ENCODE measurements at places on chromosomes 1 and 21.

GRCh38 chr1:82062206-82062605 lies 261.5 kb downstream of the ADGRL2 start:
- DNase-seq: no peak

GRCh38 chr1:61910035-61910434 lies 167.8 kb downstream of the PATJ start:
- DNase-seq: no peak

- DNase-seq: no peak
These were observed 8.0 kb downstream of the RAB29 start for GRCh38 chr1:205767248-205767647.

DNA sequence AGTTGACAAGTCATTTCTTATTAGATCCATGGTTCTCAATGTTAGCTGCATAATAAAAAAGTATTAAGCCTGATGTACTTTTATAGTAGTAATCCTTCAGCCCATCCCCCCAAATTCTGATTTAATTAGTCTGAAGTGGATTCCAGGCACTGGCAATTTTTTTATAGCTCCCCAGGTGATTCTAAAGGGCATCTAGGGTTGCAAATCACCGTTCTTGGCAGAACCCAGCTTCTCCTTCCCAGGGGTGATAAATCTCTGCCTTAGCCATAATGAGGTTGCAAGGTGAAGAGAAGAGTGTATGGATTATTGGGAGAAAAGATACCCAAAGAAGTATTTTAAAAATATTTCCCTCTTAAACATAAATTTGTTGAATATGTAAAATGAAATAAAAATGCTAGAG lies 43.0 kb upstream of the RXRG start:
- DNase-seq: no peak

- no peak for DNase-seq
These were observed 75.7 kb upstream of the LAMC2 start for GRCh38 chr1:183110326-183110880.

DNA sequence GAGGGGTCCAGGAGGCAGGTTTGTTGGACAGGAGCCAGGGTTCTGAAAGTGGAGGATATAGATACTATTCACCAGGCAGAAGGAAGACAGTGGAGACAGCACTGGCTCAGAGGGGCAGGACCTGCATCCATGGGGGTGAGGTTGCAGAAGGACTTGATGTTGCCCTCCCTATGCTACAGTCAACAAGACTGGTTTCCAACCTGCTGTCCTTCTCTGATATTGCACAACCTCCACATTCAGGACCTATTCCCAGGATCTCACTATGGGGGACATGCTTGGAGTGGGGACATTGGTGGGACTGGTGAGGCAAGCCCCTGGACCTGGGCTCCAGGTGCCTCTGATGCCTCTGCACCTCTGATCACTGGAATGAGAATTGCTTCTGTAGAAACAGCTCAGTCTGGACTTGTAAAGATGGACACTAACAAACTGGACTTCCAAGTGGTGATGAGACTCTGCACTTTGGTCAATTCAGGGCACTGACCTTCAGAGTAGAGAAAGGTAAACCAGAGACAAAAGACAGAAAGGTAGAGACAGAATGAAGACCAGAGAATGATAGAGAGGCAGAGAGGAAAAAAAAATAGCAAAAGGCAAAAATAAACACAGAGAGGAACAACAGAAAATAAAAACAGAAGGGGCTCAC lies 1.6 kb downstream of the SMCP start:
- no peak for DNase-seq

GRCh38 chr1:62276791-62277190 lies 42.4 kb downstream of the KANK4 start:
- no peak for DNase-seq

DNA sequence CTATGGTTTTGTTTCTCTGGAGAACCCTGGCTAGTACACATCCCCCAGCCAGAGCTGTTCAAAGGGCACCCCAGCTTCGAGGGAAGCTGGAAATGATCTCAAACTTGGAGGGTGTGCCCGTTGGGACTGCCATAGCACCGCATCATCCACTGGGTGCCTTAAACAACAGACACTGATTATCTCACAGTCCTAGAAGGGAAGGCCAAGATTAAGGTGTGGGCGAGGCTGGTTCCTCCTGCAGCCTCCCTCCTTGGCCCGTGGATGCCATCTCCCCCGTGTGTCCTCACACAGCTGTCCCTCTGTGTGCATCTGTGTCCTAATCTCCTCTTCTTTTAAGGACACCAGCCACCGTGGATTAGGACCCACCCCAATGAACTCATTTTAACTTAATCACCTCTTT lies 4.2 kb upstream of the IBA57 start:
- no peak for DNase-seq

GRCh38 chr21:36765229-36765628 lies 66.3 kb downstream of the SIM2 start:
- no peak for DNase-seq

GRCh38 chr1:45134461-45134873 lies 71.9 kb downstream of the ZSWIM5 start:
- no peak for DNase-seq

DNA sequence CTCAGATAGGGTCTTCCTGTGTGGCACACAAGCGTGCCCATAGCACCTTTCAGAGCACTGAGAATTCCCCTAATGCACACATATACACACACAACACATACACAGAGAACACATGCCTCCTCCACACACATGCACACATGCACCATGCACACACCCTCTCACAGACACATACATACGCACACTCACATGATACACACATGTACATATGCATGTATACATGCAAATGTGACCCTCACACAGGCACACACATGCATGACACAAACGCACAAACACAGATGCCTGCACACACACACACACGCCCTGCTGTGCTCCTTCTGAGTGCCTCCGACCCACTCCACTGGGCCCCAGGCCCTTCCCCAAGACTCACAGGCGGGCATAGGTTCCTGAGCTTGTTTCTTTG lies 251.0 kb downstream of the PTPRU start:
- no peak for DNase-seq

DNA sequence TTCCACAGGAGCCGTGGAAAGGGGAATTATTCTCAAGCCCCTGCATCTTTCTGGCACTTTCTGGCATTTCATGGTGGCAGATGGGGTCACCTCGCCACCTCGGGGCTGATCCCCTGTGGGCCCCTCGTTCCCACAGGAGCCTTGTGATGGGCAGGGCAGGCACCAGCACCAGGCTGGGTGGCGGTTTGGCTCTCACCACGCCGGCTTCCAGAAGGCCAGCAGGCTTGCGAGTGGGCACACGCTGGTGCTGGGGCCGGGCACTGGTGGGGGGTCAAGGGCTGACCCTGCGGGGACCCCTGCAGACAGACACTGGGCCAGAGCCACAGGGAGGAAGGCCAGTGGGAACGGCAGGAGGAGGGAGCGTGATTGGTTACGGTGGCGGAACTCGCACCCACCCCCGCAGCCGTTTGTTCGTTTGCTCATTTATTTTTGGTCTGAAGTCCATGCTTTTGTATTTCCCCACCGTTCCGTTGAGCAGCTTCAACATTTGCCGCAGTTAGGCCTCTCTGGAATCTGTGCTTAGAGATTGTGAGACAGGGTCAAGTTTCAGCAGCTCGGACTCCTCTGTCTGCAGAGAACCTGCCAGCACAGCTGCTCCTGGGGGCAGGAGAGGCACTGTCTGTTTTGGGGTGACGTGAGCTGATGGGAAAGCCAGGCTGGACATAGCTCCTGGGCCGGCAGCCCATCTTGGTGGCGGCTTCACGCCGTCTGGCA lies 5.3 kb downstream of the COL18A1 start:
- DNase-seq: no peak

DNA sequence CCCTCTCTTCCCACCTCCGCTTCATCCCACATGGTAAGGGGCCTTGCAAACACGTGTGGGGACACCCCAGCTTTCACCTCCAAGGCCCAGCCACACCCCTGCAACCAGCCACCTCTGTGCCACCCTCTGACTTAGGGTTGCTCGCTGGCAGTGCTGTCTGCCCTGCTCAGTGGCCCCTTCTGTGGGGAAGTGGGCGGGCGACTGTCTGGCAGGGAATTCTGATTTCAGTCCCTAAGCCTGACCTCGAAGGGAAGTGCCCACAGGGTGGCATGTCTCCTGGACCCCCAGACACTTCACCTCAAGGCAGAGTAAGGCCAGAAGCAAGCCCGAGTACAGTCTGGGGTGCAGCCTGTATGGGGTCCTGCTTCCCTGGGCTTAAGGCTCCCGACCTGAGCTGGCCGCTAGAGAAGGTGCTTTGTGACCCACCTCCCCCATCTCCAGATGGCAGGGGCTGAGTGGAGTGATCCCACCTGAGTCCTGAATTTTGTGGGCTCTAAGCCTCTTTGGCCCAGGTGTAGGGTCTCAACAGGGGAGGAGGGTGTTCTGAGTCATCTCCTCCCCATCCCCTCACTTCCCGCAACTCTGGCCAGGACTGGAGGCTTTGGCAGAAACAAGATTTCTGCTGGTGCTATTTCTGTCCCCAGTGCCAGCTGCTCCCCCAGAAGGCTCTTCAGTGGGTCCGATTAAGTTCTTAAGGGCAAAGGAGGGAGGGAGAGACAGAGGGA lies 7.0 kb downstream of the RD3 start:
- no peak for DNase-seq

GRCh38 chr1:154463512-154463990 lies 38.5 kb upstream of the TDRD10 start:
- no peak for DNase-seq

GRCh38 chr21:29053011-29053553 lies 20.4 kb downstream of the CCT8 start:
- DNase-seq: no peak

GRCh38 chr1:214043167-214043566 lies 55.4 kb downstream of the PROX1 start:
- no peak for DNase-seq

DNA sequence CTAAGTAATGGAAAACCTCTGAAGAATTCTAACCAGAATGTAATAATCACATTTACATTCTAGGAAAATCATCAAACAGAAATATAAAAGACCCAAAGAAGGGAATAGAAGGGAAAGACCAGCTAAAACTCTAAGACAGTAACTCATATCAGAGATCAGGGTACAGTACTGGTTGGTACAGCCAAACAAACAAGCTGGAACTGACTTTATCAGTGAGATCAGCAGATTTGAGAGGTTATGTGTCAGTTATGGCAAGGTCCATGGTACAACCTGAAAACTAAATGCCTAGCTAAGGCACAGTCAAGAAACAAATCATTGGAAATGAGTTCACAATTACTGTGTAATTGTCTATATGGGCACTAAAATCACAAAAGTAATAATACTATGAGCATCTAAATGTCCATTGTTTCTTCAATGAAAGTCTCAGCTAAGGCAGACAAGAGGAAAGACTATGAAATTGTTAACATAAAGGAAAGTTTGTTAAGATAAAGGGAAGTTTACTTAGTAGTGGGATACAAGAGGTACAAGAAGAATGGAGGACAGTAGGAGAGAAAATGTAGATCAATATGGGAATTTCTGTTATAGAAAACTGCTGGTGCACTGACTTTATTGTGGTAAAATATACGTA lies 75.8 kb downstream of the TRIM33 start:
- DNase-seq: no peak

All from skeletal muscle cell (primary cell).